ENCODE measurements at places on chromosomes 13 and 19.

GRCh38 chr19:38527466-38528136 is 90.2 kb downstream of the MAP4K1 start:
- no peak for DNase-seq

DNA sequence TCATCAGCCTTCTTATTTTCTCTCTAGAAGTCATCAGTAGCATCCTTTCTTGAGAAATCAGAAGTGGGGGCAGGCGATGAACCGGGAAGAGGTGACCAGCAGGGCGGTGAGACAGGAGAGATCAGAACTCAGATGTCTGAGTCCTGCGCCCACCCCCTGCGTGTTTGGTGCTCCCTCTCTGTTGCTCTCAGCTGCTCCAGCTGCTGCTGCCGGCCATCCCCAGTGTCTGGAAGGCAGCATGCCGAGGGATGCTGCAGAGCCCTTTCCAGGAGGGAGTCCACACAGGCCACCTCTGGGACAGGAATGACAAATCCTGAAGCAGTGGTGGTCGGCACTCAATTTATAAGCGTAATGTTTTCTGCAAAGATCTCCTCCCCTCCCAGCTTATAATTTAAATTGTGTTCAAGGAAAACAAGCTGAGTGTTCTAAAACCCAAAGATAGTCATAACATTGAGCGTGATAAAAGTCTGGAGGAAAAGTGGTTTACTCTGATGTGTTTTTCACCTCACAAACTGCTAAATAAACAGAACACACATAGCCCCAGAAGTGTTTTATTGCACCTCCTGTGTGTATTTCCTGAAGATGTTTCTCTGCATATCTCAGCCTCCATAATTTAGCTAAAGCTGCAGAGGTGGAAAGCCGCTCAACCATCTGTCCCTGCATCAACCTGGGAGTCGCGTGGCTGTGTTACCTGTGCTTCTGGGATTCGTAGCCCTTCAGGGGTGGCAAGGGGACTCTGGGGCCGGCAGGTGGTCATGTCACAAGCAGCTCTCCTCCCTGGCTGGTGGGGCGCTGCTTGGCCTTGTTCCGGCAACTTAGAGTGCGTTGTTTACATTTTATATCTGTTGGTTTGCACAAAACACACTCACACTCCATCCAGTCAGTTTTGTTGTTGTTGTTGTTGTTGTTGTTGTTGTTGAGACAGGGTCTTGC is 191.2 kb downstream of the USP12 start:
- no peak for DNase-seq

GRCh38 chr13:72379581-72379980 is 347.8 kb downstream of the MZT1 start:
- no peak for DNase-seq

DNA sequence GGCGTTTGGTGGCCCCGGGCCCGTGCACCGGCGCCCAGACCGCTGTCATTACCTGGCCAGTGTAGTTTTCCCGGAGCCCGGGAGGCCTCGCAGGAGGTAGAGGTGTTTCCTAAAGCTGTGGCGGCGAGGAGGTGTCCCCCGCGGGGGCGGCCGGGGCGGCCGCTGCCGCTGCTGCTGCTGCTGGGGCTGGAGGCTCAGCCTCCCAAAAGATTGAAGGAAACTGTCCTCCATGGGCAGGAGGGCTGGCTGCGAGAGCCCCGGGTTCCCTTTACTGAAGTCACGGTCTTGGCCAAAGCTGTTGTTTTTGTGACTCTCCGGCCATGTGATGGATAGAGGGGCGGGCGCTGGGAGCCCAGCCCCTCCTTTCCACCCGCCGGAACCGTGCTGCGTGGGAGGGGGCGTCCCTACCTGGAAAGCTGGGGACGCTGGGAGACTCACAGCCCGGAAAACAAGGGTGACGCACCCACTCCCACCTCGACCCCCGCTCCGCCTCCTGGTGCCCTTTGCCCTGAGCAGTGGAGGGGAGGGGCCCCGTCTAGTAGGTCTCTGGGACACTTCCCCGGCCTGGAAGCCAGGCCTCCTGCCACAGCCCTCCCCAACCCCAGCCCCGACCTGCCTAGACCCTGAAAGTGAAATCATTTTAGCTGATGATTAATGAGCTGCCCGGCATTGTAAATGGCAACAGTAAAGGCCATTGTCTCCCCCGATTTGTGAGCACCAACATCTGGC is at the start of gene N4BP2L1:
Gene N4BP2L1, minus strand, starts transcription at position 279 of the 729 bp plus-strand sequence. Its CDS starts 48 bp downstream, at position 231.
- DNase-seq, result no peak

DNA sequence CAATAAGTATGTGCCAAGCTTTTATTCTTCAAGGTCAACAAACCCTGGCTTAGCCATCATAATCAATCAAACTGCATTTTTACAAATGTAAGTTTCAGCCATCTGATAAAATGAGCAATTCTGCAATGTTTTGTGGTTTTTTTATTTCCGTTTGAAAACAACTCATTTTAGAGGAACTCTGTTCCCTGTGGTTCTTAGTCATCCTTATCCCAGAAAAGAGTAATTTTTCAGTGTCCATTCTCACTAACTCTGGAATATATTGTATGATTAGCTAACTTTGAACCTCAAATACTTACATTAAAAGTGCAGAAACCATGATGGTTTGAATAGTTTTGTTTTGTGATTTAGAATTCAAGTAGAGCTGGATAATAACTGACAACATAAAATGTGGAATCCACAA is 87.6 kb downstream of the IRS2 start:
- DNase-seq, result peak; percentile 86

DNA sequence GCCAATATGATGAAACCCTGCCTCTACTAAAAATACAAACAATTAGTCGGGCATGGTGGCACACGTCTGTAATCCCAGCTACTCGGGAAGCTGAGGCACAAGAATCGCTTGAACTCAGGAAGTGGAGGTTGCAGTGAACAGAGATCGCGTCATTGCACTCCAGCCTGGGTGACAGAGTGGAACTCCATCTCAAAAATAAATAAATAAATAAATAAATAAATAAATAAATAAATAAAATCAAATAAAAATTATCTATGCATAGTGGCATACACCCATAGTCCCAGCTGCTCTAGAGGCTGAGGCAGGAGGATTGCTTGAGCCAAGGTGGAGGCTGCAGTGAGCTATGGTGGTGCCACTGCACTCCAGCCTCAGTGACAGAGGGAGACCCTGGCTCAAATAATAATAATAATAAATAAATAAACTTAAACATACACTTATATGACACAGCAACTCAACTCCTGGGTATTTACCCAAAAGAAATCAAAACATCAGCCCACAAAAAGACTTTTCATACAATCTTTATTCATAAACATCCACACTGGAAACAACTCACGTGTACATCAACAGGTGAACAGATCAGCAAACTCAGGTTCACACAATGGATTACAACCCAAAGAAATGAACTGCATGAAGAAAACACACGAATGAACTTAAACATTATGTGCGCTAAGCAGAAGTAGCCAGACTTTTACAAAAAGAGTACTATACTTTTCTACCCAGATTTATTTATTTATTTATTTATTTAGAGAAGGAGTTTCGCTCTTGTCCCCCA is 6.9 kb downstream of the LGALS7 start:
- no peak for DNase-seq

GRCh38 chr13:32233062-32233461 is 82.1 kb downstream of the ZAR1L start:
- DNase-seq, result no peak

- DNase-seq, result no peak
Measured at GRCh38 chr13:104750377-104750776, 1684.2 kb upstream of the SLC10A2 start.

DNA sequence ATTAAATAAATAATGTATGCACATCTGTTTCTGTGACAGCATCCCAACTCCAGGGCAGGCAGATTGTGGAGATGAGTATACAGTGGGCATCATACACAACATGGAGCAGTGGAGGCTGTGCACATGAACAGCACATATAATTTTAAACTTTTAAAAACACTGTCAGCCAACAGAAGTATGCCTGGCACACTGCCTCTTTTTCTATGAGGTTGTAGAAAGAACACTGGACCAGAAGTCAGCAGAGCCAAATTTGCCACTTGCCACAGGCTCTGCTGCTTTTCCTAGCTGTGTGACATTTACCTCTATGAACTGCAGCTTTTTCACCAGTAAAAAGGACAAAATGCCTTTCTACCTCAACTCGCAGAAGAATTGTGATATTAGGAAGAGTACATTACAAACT is 118.7 kb downstream of the FRY start:
- no peak for DNase-seq

GRCh38 chr13:73245246-73245645 is 186.4 kb downstream of the KLF5 start:
- no peak for DNase-seq

GRCh38 chr13:28640861-28641599 is 17.9 kb upstream of the POMP start:
- DNase-seq, result no peak

GRCh38 chr13:50898338-50898737 is 11.3 kb upstream of the RNASEH2B start:
- DNase-seq, result no peak

Measured in HCEC 1CT (cell line).